ENCODE measurements at places on chromosomes 16 and 17. TPM values are rescaled to one million over a fixed set of nuclear protein-coding genes. Genes with fewer than 3 reads are reported as not detected.

GRAP gene
- 0.29 TPM for total RNA-seq

TMEM220 gene
- total RNA-seq = 1.9 TPM

CLEC19A gene
- total RNA-seq = not detected

AIPL1 gene
- not detected for total RNA-seq

CEMP1 gene
- total RNA-seq = not detected

MYCBPAP gene
- 0.58 TPM for total RNA-seq

PRSS27 gene
- total RNA-seq = 0.29 TPM

JPH3 gene
- total RNA-seq = 0.40 TPM

CES5A gene
- not detected for total RNA-seq

HSF4 gene
- total RNA-seq = 0.14 TPM

VTN gene
- total RNA-seq = not detected

PRAC1 gene
- total RNA-seq = not detected

TBC1D28 gene
- total RNA-seq = not detected

AKAP10 gene
- total RNA-seq = 14.3 TPM

PYDC1 gene
- not detected for total RNA-seq

KRT32 gene
- not detected for total RNA-seq

CPD gene
- 49.7 TPM for total RNA-seq

ZNF500 gene
- total RNA-seq = 6.9 TPM

HSD11B2 gene
- 2.2 TPM for total RNA-seq

SLC2A4 gene
- 0.36 TPM for total RNA-seq

NETO2 gene
- total RNA-seq = 41.2 TPM

IGF2BP1 gene
- 9.0 TPM for total RNA-seq
